GF-D8 (cell line): ENCODE measurements at places on chromosomes 4 and X.

GRCh38 chr4:85798012-85798770, 323.2 kb downstream of the ARHGAP24 start:
- peak; percentile 12 for DNase-seq

- DNase-seq: no peak
Observed at GRCh38 chrX:340121-340520, 21.5 kb upstream of the GTPBP6 start.

DNA sequence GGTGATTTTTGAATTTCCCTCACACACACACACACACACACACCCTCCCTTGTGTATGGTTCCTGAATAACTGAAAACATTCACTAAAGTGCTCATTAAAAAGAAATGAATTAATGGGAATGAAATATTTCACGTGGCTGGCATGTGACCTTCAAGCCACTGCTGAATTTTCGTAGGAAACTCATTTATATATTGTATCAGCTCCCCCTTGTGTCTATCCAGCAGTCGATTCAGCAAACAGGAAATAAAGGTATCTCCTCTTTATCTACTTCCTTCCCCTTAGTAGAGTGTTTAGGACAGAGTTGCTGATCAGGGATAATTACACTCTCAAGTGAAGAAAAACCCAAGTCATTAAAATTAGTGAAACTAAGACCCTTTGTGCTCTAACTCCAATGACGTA, 912.6 kb upstream of the LCORL start:
- no peak for DNase-seq

- DNase-seq: no peak
Observed at GRCh38 chr4:5976921-5977320, 41.3 kb downstream of the C4orf50 start.

GRCh38 chr4:132504438-132504837, 644.7 kb upstream of the PCDH10 start:
- no peak for DNase-seq

GRCh38 chr4:110364911-110365520, 110.9 kb upstream of the ENPEP start:
- DNase-seq: no peak

DNA sequence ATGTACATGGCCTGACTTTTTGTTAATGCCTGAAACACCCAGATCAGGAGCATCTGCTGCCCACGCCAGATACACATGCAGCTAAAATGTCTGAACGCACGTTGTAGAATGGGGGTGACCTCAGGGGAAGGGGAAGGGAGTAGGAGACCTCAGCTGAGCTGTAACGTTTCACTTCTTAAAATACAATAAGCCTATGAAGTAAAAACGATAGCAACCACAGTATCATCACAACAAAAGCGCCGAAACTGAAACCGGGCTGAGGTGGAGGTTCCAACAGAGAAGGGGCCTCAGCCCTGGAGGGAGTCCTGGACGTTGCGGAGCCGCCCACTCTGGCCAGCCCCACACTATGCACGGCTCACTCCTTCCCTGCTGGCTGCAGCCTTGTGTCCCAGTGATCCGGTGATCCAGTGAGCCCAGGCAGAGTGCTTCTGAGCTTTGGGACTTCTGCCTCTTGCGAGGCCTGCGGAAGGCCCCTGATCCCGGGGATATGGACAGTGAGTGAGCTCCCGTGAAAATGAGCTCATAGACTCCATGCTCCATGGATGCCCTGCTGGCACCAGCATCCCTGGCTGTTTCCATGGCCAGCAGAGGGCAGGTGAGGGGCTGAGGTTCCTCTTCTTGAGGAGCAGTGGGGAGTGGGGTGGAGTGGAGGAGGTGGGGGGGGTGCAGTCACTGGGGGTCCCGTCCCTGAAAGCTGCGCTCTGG, 52.0 kb downstream of the HMX1 start:
- no peak for DNase-seq

- DNase-seq: no peak
Observed at GRCh38 chr4:106565727-106566126, 197.1 kb upstream of the GIMD1 start.

DNA sequence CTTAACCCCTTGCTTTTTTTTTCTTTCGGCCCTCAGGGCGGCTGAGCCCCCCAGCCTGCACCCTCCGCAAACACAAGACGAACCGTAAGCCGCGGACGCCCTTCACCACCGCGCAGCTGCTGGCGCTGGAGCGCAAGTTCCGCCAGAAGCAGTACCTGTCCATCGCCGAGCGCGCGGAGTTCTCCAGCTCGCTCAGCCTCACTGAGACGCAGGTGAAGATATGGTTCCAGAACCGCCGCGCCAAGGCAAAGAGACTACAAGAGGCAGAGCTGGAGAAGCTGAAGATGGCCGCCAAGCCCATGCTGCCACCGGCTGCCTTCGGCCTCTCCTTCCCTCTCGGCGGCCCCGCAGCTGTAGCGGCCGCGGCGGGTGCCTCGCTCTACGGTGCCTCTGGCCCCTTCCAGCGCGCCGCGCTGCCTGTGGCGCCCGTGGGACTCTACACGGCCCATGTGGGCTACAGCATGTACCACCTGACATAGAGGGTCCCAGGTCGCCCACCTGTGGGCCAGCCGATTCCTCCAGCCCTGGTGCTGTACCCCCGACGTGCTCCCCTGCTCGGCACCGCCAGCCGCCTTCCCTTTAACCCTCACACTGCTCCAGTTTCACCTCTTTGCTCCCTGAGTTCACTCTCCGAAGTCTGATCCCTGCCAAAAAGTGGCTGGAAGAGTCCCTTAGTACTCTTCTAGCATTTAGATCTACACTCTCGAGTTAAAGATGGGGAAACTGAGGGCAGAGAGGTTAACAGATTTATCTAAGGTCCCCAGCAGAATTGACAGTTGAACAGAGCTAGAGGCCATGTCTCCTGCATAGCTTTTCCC, 3.4 kb downstream of the MSX1 start:
- DNase-seq: no peak
